ENCODE measurements at places on chromosomes 5 and 9.

DNA sequence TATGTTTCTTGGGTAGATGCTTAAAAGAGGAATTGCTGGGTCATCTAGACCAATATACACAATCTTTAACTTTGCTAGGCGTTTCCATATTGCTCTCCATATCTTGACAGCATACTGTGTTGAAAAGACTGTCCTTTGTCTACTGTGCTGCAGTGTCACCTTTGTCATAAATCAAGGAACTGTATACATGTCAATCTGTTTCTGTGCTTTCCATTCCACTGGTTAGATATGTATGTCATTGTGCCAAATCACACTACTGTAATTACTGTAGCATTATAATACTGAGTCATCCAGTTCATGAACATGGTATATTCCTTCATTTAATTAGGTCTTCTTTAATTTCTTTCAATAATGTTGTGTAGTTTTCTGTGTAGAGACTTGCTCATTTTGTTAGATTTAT is 149.7 kb upstream of the RASGRF2 start:
- DNase-seq, result no peak

DNA sequence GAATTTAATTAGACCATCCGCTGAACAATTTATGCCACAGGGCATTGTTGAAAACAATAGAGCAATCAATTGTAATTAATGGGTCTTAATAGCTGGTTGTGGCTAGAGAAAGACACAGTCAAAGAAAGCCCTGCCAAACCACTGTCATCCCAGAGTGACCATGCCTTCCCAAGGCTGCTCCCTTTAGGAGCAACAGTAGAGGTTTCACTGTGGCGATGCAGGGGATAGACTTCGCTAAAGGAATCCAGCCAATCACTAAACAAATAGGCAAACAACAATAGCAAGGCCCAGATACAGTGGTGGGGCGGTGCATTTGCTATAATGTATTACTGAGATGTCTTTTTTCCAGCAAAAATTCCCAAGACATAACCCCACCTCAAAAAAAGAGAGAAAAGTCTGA is 87.8 kb upstream of the SLC27A6 start:
- DNase-seq, result no peak

- peak; percentile 94 for DNase-seq
These were observed 102.5 kb downstream of the ARRDC3 start for GRCh38 chr5:91280362-91281269.

GRCh38 chr5:72951671-72952468 is 4.0 kb upstream of the FCHO2 start:
- peak; percentile 36 for DNase-seq

GRCh38 chr5:69415584-69415958 is 655 bp downstream of the MARVELD2 start:
- no peak for DNase-seq

GRCh38 chr5:33583332-33583731 is 142.6 kb downstream of the TARS1 start:
- no peak for DNase-seq

DNA sequence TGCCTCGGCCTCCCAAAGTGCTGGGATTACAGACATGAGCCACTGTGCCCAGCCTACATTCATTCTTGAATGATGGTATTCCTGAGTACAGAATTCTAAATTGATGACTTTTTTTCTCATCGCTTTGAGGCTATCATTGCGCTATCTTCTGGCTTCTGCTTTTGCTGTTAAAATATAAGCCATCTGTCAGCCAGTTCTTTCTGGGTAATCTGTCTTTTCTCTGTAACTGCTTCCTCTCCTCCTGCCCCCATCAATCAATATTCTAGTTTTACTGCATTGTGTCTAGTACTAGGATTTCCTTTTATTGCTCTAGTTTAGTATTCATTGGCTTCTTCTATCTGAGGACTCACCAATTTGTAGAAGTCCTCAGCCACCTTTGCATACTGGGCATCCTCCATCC is 89.0 kb downstream of the PLPP1 start:
- no peak for DNase-seq

- no peak for DNase-seq
These were observed 35.5 kb downstream of the NKD2 start for GRCh38 chr5:1044117-1044516.

GRCh38 chr5:157594675-157595459 is 19.3 kb upstream of the ADAM19 start:
- no peak for DNase-seq

DNA sequence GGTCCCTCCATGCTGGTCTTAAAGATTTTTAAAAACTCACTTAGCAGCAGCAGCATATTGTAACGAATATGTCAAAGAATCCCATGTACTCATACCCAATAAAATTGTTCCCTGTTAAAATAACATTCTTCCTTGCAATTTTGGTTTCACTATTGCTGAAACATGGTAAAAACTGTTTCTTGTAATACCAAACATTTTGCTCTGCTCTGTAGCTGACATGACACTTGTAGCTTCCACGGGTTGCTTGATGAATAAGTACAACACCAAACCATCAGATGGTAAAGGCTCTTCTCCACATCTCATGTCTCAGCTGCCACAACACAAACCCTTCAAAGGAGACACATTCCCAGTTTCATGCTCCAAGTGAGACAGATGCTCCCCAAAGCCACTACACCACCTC is 180.7 kb upstream of the PTGER4 start:
- DNase-seq, result no peak

DNA sequence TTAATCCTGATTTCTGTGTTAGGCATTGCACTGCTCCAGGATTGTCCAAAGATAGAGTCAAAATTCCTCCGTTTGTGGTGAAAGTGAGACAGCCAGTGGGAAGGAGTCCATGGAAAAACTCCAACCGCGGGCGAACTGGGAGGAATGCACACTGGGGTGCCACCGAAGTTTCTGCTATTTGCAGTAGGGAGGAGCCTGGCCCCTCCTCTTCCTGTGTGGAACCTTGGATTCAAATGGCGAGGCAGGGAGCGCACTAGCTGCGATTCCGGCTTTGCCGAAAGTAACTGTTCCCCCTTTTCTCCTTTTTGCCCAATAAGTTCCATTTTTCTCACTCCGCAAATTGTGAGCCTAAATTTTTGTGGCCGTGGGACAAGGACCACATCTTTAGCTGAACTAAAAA is 9.3 kb downstream of the BAAT start:
- DNase-seq, result no peak

GRCh38 chr5:142973932-142974331 is 203.8 kb downstream of the ARHGAP26 start:
- no peak for DNase-seq

DNA sequence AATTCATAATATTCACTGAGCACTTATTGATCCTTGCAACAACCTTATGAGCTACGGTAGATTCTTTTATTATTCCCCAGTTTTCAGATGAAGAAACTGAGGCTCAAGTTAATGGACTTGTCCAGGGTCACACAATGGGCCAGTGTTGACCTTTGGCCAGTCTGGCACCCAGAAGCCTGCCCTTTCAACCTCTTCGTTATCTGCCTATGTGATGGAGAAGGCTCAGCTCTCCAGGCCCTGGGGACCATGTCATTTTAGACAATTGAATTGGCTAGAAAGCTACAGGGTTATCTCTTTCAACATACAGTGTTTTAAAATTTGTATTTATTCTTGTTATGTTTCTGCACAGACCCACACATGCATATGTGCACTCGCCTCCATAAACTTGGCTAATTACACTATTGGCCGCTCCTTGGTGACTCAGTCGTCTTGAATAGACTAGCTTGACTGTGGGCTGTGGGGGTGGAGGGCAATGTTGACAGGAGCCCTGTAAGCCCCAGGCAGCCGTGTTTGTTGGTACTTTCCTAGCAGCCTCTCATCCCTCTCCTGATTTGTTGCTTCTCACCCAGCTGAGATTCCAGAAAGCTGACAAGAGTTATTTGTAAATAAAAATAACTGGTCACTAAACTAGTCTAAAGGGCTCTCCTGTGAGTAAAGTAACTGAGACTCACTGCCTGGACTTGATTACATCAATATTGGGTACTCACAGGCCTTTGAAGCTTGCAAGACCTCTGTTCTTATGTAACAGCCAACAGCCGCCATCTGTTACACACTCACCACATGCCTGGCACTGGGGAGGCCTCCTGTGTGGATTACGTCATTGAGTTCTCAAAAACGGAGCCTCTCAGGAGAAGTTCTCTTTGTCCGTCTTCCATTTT is 8.5 kb upstream of the ANGPTL2 start:
- peak; percentile 89 for DNase-seq

- DNase-seq, result no peak
These were observed 112.7 kb upstream of the PANK3 start for GRCh38 chr5:168691891-168692290.

- DNase-seq, result no peak
These were observed 169.4 kb downstream of the RASEF start for GRCh38 chr9:82893549-82893948.

DNA sequence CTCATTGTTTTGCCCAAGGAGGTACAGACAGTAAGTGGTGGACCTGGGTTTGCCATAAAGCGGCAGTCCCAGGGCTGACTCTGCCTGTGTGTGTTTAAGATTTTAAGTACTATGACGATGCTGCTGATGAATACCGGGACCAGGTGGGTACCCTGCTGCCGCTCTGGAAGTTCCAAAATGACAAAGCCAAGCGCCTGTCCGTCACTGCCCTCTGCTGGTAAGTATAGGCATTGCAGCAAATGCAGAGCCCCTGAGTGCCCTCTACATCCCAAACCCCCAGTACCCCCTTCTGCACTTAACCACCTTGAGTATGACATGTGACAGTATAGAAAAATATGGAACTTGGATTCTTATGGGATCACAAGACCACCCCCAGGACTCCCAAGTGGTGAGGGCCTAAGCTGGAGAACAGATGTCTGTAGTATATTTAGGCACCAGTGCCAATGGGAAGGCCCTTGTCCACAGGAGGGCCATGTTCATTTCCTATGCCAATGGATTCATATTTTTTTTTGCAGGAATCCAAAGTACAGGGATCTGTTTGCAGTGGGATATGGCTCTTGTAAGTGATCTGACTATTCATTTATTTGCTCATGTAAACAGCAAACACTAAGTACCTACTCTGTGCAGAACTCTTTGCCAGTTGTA is 22.0 kb downstream of the ENHO start:
- no peak for DNase-seq

DNA sequence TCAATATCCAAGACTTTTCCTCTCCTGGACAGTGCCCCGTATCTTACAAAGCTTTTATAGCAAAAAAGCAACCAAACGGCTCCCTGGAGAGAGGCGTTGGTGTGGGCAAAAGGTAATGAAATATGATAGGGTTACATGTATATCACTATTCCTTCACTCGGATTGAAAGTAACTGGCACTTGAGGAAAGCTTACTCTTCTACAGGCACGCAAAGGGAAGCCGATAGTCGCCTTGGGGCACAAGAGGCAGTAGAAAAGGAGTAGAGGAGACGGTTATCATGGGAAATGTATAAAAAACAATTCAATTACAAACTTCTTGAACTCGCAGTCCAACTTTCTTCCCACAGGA is 1.1 kb downstream of the DIAPH1 start:
- no peak for DNase-seq

GRCh38 chr5:29853711-29854220 is 1339.7 kb upstream of the CDH6 start:
- no peak for DNase-seq

DNA sequence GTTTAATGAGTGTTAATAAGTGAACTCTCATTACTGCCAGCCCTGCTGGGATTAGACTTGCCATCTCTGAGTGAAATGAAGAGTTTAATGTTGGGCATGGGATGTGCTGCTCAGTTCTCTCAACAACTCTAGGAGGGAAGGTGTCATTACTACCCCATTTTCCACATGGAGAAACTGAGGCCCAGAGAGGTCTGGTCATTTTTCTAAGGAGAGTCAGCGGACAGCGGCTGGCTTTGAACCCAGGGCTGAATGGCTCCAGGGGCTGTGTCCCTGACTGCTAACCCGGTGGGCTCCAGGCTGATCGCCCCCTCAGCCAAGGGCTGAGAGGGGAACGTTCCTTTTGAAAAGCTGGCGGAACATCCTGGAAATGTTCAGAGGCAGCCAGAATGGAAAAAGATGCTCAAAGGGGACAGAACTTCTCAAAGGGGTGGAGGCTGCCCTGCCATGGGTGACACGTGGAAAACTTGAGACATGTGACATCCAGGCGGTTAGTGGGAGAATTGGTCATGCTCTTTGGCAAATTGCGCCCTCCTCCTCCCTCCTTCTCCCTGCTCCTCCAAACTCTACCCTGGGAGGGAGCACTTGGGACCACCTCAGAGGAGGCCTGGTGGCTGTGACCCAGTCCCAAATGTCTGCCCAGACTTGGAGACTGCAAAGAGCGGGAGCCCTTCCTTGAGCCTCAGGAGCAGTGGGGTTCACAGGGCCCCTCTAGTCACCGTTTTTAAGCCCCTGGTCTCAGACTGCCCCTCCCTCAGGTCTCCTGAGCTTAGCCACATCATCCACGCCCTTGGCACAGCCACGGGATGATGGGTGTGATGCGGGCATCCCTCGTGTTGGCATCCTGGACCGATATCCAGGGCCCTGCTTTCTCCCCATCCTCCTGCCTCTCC is 28.7 kb downstream of the DNM1 start:
- no peak for DNase-seq

DNA sequence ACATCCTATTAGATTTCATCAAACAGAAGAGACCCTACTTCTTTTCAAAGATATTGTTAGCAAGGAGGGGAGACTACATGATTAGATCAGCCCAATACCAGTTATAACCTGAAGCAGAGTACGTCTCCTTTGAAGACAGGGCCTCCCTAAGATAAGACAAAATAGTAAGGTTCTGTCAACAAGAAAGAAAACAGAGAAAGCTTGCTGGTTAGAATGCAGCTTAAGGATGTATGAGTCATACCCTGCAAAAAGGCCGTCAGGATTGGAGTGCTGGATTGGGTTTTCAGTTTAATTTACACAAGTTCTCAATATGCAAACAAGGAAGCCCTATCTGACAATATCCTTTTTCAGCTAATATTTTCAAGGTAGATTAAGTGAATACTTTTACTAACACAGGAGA is 1581.2 kb upstream of the WWC1 start:
- no peak for DNase-seq

GRCh38 chr5:117497601-117498000 is 923.0 kb upstream of the SEMA6A start:
- no peak for DNase-seq

DNA sequence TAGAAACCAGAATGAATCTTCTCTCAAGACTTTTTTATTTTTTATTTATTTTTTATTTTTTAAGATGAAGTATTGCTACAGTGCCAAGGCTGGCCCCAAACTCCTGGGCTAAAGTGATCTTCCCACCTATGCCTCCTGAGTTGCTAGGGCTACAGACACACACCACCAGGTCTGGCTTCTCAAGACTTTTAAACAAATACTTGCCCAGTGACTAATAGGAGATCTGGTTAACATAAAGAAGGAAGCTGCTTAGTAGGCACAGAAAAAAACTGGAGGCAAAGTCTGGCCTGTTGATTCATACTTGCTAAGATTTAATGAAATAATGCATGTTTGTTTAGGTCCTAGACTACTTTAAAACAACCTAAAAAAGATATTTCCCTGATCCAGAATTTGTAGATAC is 43.8 kb downstream of the SLC38A9 start:
- peak; percentile 63 for DNase-seq

- DNase-seq, result no peak
These were observed 219.8 kb downstream of the AOPEP start for GRCh38 chr9:94946256-94946655.

GRCh38 chr5:88792144-88792840 is 90.7 kb downstream of the MEF2C start:
- peak; percentile 26 for DNase-seq

- DNase-seq, result no peak
These were observed 1.4 kb downstream of the CAST start for GRCh38 chr5:96663608-96664007.
